ENCODE measurements at places on chromosomes 11 and 22.

- no peak for DNase-seq
Observed at GRCh38 chr11:114262681-114263512, 33.3 kb upstream of the NNMT start.

- DNase-seq = no peak
Observed at GRCh38 chr11:47850337-47850736, 2.2 kb upstream of the NUP160 start.

DNA sequence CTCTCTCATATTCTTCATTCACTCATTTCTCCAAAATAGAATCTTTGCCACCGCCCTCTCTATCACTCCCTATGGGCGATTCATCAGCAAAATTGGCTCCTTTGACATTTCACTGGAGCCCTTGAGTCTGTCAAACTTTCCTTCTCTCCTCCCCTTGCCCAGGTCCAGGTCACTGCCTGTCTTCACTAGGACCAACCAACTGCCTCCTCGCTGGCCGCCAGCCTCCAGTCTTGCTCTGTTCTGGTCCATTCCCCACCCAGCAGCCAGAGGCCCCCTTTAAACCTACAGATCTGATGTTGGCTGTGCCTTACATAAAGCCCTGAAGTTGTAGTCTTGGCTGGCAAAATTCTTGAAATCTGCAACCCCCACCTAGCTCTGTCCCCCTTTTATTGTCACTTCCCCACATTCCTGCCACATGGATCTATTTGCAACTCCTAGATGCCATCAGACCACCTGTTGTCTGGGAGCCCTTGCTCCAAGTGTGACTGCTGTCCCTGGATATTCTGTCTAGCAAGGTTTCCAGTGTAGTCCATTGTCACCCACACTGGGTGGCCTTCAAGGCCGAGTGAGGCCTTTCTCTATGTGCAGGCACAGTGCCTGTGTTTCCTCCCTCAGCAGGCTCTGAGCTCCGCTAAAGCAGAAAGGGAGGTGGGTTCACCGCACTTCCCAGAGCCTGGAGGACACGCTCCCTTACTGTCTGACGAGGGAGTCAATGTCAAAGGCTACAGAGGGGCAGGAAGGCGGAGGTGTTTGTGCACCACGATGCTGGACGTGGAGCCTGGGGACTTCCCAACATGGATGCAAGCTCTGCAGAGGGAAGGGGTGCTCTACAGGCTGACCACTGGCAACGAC is 25.5 kb downstream of the MYEOV start:
- DNase-seq = peak; percentile 17

- DNase-seq = no peak
Observed at GRCh38 chr11:111045874-111046273, 199.7 kb upstream of the POU2AF2 start.

DNA sequence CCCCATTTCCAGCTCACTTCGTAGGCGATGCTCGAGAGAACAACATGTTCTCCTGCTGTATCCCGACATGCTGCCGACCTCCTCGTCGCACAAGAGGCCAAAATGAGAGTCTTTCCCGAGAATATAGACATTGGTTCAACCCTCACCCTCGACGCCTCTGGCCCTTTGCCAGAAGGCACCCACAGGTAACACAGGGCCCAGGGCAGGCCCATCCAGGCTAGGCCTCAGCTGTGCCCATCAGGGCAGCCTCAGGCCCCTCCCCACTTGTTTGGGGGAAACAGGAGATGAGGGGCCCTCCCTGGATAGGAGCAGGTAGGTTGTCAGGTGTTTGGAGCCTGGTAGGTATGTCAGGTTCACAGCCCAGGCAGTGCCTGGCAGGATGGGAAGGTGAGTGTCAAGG is 2.7 kb upstream of the RGL4 start:
- no peak for DNase-seq

DNA sequence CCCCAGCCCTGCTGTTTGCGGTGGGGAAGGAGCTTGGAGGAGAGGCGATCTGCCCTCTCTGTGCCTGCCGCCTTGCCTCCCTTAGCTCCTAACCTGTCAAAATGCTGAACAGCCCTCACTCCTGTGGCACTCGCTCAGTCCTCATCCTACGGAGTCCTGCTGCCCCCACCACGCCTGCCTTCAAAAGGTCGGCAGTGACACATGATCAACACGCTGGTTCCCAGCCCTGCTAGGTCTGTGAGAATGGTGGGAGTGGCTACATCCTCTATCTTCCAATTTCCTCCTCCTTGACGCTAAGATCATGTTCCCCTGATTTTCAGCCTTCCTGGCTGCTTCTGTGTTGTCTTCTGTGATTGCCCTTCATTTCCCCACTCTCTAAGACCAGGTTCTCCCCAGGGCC is 120.2 kb upstream of the TBCEL start:
- no peak for DNase-seq
